ENCODE measurements at places on chromosomes 2 and 18. TPM values are rescaled to one million over a fixed set of nuclear protein-coding genes. Genes with fewer than 3 reads are reported as not detected.

The AFF3 gene
- 1.6 TPM for total RNA-seq

The GALNT14 gene
- 251 TPM for total RNA-seq

The ITGA4 gene
- total RNA-seq: 7.7 TPM

GRCh38 chr2:169065422-169065821 is 3.9 kb upstream of the DHRS9 start:
- no peak for DNase-seq

GRCh38 chr2:9556121-9556743 is 602 bp upstream of the ADAM17 start:
- peak; percentile 36 for DNase-seq

DNA sequence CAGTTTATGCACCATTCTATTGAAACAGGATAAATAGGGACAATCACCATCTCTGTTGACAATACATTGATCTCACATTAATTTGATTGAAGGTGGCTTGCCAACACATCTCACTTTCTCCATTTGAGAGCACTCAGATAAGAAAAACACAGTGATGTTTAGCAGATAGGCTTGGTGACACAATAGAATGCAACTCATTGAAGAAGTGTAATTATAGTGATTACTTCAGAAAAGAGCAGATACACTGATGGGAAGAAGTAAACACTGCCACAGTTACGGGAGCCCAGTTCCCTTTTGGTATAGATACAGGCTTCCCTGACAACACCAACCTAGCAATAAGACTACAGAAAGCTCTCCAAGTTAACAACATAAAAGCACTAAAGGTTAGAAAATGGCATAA is 89.1 kb downstream of the FIGN start:
- no peak for DNase-seq

DNA sequence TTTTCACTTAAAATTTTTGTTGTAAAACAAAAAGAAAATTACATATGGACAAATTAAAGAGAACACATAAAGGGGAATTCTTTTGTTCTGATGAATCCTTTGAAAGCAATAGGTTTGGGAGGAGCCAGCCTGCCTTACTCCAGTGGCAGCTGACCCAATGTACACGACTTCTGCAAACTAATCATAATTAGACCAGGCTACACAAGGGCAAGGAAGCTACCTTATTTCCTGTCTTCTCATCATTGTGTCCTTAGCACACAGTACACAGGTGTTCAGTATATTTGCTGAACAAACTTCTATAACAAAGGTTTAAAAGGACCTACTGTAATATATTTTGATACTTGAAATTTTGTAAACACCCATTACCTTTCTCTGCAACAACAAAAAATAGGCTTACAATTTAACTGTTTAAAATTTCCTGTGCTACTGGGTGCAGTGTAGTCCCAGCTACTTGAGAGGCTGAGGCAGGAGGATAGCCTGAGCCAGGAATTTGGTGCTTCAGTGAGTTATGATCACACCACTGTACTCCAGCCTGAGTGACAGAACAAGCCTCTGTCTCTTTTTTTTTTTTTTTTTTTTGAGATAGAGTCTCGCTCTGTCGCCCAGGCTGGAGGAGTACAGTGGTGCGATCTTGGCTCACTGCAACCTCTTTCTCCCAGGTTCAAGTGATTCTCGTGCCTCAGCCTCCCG is 18.9 kb downstream of the KCNG3 start:
- DNase-seq: no peak

- DNase-seq: no peak
Observed at GRCh38 chr18:31931163-31931885, 11.6 kb downstream of the TRAPPC8 start.

DNA sequence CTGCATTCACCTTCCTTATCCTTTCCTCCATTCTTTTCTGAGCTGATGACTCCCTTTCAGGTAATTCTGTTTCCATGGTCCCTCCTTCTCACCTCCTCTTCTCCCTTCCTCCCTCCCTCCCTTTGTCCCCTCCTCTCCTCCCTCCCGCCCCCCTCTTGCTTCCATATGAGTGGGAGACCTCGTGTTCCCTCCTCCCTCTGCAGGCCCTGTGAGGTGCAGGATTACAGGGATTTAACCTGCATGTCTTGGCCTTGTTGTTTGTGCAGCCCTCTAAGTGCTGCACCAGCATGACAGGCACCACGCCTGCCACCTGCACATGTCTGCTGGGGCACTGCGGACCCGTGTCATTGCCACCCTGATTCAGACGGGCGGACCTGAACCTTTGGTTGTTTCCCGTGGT is 103.1 kb downstream of the SNTG2 start:
- DNase-seq: no peak

DNA sequence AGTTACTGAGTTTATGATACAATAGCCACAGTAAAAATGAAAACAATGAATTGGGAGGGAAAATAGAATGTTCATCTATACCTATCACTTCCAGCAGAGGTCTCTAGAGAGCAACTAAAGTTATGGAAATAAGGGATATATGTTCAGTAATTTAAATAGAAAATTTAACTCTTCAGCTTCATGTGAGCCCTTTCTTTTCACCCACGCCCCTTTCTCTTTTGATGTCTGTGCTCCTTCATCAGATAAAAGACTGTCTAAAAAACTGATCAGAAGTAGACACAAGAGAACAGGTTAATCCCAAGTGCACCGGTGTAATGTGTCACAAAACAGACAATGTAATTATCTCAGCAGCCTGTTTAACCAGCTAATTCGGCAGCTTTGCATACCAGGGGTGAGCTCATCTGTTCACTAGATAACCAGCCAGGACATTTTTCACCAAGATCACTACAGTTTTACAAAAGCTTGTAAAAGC is 238.5 kb upstream of the ERBB4 start:
- DNase-seq: no peak

Data from Caki2 (cell line).